ENCODE measurements at places on chromosomes 4 and X.
A peak's percentile ranks its signal among the peaks of the same experiment; 100 is the strongest.

- no peak for DNase-seq
Observed at GRCh38 chr4:11130195-11130970, 298.3 kb downstream of the HS3ST1 start.

DNA sequence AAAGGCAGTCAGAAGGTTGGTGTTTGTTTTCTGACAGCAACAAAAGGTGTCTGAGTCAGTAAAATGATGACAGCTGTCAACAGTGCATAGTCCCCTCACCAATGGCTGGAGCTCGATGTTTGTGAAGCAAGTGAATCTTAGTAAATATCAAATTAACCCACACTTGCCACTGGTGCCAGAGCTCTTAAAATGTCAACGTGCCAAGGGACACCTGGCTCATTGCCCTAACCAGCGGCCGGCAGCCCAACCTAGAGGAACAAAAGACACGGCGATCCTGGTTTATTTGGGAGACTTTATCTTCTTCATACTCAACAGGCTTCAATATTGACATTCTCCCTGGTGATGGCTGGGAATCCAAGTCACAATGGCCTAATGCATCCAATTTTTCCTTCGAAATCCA lies 143.4 kb downstream of the CPEB2 start:
- DNase-seq, result no peak

GRCh38 chrX:7059859-7060258 lies 87.7 kb upstream of the STS start:
- no peak for DNase-seq

DNA sequence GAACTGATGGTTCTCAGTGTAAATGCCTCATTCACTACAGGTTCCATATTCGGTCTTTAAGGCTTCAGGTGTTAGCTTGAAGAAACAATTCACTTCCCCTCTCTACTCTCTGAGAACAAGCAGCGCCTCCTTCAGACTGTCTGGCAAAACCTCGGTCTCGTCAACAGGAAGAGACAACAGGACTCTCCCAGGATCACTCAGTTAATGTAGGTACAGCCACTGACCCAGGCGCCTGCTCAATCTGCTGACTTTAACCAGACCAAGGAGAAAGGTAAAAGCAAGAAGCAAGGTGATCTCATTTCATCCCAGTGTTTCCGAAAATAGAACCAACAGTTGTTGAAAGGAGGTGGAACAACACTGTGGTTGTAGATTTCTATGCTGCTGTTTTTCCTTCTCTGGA lies 102.2 kb downstream of the SLC2A9 start:
- no peak for DNase-seq

DNA sequence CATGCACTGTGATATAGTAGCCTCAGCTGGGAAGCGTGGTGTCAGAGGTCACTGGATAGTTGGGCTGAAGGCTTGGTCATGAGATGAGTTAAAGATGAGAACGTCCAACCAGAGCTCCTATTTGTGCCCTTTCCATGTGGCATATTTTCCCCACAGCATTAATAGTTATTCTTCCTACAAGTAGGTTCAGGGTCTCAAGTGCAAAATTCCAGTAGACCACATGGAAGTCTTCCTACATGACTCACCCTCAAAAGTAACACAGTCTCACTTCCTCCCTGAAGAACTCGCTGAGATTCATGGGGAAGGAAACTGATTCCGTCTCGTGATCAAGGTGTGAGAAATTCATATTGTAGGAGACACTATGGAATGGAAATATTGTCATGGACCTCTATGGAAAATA lies 1212.5 kb upstream of the PRKX start:
- DNase-seq, result no peak

- no peak for DNase-seq
Observed at GRCh38 chrX:131763674-131764073, 219.8 kb downstream of the OR13H1 start.

DNA sequence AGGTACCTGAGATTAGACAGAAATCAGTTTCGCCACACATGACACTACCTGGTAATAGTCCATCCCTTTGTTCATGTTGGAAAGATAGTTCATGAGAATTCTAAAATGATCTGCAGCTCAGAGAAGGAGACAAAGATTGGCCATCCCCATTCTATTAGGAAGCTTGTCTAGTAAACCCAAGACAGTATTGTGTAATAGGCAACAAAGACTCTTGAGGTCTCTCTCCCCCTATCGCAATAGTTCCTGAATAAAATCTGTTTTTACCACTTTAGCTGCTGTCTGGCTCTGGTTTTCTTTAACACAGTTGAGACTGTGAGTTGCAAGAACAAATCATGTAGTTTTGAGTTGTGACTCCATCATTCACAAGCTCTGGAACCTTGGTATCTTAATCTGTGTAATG lies 14.8 kb upstream of the BBS7 start:
- no peak for DNase-seq

DNA sequence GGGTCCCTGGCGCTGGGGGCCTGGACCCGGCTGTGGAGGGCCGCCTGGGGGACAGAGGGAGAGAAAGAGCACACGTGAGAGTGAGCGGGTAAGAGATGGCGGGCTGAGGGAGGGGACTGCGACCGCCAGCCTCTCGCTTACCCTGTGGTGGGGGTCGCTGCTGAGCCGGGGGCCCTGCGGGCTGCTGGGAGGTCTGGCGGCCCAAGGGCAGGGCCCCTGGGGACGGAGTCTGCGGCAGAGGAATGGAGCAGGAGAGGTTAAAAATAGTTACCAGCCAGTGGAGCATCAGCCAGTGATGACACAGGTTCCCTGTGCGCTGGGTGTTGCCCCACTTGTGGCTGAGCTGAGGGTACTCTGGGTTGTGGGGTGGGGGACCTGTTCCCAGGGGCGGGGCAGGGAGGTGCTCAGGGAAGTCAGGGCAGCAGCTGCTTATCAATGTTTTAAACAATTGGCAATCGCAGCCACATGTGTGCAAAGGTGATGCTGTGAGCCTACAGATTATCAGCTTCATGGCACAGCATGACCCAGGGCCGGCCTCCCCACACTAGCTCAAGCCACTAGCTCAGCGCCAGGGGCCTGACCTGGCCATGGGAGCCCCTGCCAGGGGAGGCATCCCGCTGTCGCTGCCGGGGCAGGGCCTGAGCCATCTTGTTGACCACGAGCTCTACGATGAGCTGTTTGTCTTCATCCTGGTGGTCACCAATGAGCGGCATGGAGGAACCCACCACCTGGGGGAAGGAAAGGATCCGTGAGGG lies 7.5 kb upstream of the TIMP1 start:
- DNase-seq, result no peak

DNA sequence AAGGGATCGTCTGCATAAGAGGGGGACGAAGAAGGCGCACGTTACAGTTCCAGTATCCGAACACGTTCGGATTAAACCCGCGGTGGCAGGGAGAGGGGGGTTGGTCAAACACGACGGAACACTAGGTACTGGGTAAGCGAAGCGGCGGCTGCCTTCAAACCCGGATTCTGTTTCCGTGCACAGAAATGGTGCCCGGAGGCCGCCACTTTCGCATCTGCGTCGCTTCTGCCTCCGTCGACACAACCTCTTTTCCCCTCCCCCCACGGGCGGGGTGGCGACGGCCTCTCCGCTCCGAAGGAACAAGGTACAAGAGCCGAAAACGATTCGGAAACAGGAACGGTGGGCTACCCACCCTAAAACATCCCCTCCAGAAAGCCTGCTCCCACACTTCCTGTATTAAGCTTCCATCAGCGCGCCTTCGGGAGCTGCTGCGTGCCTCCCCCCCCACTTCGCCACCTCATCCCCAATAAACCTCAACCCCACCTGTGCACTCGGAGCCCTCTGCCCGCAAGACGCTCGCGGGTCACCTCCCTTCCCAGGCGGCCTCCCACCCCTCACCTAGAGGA lies 667 bp downstream of the G3BP2 start:
- peak; percentile 86 for DNase-seq

DNA sequence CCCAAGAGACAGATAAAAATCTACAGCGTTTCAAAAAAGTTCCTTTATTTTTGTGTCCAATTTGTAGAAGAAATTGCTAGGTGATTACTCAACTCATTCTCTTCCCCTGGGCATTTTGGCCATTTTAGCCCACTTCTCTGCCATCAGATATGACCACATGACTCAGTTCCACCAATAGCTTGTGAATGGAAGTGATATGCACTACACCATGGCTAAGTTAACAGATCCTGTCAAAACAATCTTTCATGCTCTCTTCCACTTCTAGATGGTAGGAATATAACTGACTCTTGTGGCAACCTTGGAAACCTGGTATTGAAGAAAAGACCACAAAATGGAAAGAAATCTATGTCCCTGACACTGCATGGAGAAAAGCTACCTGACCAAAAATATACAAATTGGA lies 26.2 kb upstream of the FREM3 start:
- DNase-seq, result no peak

DNA sequence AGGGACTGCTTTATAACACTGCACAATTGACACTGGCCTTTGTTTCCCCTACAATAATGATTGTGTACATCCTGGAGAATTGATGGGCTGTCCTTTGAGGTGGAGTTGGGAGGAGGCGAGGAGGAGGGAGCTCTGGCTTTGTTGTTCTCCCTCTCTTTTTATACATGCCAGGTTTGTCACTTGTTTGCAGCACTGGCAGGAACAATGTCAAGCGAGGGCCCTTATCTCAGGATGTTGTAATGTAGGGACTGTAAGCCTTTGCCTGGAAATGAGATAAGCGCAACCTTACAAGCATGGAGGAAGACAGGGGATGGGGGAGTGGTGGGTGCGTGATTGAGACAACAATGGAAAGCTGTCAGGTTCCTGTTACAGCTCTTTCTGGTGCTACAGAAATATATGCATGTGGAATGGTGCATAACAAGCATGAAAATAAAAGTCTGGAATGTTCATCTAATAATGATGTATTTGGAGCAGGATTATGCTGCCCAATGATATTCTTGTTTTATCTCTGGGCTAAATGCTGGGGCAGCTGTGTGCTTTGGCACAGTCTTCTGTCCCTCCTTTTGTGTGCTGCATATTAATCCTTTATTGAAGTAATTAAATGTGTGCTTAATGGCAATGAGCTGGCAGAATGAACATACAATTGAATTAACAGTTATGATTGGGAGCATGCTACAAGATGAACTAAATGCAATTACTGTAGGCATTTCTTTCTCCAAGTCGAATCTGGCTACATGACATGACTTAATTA lies 294.4 kb downstream of the GPAT3 start:
- DNase-seq, result no peak

GRCh38 chr4:81454948-81455347 lies 16.8 kb downstream of the RASGEF1B start:
- DNase-seq, result no peak

DNA sequence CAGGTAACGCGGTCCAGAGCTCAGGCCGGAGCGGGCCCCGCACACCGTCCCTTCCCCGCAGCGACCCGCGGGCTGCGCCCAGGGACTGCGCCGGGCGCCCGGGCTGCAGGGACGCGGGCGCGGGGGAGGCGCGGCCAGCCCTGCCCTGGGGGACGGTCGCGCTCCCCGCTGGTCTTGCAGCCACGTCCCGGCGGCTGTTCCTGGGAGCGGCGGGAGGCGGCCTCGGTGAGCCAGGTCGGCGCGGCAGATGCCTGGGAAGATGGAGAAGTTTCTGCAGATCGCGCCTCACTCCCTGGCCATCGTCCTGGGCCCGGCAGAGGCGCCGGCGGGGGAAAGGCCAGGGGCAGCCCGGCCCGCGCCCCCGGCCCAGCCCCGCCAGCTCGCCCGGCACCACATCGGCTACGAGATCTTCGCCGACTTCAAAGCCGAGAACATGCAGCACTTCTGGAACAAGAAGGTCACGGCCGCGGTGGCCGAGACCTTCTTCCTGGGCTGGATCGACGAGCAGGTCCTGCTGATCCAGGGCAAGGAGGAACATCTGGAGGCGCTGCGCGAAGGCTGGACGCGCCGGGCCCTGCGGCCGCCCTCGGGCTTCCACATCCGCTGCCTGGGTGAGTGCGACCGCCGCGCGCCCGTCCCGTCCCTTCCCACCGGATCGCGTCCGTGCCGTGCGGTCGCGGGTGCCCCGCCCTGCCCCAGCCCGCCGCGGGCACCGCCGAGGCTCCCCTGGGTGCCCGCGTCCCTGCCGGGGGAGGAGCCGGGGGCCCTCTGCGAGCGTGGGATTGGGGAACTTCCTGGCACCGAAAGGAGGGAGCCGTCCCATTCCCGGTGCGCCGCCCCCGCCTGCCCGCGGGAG lies 107.4 kb upstream of the STOX2 start:
- peak; percentile 28 for DNase-seq

- DNase-seq, result no peak
Observed at GRCh38 chrX:1026263-1027015, 186.0 kb downstream of the CRLF2 start.

DNA sequence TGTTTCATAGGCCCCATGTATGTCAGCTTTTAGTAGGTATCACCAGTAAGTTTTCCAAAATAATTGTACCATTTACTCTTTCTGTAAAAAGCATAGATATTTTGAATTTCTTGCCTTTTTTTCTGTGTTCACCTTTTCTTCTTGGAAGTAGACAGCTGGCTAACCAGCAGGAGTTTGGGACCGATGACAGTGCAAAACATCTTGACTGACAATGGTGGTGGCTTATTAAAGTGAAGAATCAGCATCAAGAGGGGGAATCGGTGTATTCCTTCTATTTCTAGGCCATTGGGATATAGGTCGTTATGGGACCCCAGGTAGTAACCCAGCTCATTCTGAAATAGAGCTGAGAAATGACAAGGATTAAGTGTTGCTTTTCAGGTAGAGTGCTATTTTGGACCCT lies 3.2 kb downstream of the CEP44 start:
- no peak for DNase-seq

DNA sequence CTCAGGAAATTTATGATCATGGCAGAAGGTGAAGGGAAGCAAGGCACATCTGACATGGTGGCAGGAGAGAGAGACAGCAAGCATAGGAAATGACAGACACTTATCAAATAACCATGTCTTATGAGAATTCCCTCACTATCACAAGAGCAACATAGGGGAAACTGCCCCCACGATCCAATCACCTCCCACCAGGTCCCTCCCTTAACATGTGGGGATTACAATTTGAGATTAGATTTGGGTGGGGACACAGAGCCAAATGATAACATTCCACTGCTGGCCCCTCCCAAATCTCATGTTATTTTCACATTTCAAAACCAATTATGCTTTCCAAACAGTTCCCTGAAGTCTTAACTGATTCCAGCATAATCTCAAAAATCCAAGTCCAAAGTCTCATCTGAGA lies 8.2 kb upstream of the TMA16 start:
- DNase-seq, result no peak

DNA sequence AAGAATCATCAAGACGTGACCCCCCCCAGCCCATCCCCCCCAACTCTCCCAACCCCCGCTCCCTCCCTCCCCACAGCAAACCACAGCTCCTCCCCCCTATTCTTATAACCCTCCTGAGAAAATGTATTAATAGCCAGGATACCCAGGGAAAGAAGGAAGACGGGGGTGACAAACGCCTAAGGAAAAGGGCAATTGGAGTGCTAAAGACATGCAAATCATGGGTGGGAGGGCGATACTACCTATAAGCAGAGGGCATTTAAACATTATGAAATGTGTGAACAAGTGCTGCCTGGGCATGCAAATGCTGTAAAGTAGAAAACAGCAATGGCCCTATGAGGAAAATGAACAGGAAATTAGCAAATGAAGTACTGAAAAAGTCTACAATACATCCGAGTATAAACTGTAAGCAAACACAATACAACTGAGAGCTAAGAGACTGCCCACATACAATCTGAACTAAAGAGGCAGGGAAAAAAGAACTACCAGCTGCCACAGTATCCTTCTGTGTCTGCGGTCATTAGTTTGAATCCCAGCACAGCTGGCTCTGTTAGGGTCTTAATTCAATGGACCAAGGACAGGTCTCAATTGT lies 2.4 kb downstream of the CXXC4 start:
- DNase-seq, result no peak

- DNase-seq, result no peak
Observed at GRCh38 chr4:178309890-178310289, 867.7 kb upstream of the AGA start.

GRCh38 chr4:94577136-94577535 lies 125.4 kb downstream of the PDLIM5 start:
- no peak for DNase-seq
